ENCODE measurements at places on chromosomes 3 and 15. TPM values are rescaled to one million over a fixed set of nuclear protein-coding genes. Genes with fewer than 3 reads are reported as not detected.
A peak's percentile ranks its signal among the peaks of the same experiment; 100 is the strongest.

- no peaks in the 10 kb centered on the region for H3K27me3 ChIP-seq
- no peak overlapping the region for H3K4me3 ChIP-seq
- no peak for DNase-seq
- H3K27ac ChIP-seq = no peak overlapping the region
These were observed 30.4 kb downstream of the LSM3 start for GRCh38 chr3:14208977-14209394.

DNA sequence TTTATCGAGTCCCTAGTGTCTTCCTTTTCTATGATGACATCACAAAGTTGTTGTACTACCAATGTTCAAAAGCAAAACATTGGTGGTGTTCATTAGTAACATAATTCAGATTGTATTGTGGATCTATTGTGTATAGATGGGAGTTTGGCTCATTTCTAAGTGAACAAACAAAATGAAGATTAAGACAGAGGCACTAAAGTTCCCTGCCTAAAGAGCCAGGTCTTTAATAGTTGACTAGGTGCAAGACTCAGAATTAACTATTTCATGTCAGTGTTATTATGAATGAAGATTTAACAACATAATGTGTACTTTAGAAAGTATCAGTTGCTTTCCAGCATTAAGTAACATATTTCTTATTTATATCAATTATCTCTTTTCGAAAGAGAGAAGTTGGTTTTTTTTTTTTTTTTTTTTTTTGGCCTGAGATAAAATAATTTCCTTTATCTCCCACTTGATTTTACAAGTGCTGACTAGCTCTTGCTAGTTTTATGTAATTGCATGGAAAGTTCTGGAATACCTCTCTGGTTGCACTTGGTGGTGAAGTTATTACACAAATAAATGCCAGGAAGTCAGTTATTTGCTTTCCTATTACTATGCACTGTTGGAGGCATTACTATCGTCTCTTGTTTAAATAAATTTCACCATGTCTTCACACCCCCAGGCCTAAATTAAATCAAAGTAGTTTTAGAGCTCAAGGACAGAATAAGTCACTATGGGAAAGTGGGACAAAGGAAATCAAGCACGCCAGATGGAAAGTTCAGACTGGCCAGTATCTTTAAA is 48.7 kb downstream of the NAALADL2 start:
- DNase-seq = no peak
- no peaks in the 10 kb centered on the region for H3K4me1 ChIP-seq
- no peaks in the 10 kb centered on the region for H3K27me3 ChIP-seq
- no peaks in the 10 kb centered on the region for H3K36me3 ChIP-seq
- H3K4me3 ChIP-seq = no peak overlapping the region
- no peak overlapping the region for H3K27ac ChIP-seq

- no peak for DNase-seq
- no peaks in the 10 kb centered on the region for H3K36me3 ChIP-seq
- H3K4me3 ChIP-seq = no peak overlapping the region
- H3K4me1 ChIP-seq = no peaks in the 10 kb centered on the region
- no peak overlapping the region for H3K27ac ChIP-seq
These were observed 87.5 kb upstream of the ATP13A5 start for GRCh38 chr3:193465992-193466608.

GRCh38 chr15:92922418-92923002 is 22.4 kb downstream of the CHD2 start:
- peaks cover 36% of the 10 kb centered on the region for H3K36me3 ChIP-seq
- peak overlapping the region; percentile 52 for H3K27ac ChIP-seq
- no peak overlapping the region for H3K4me3 ChIP-seq

GRCh38 chr3:127288921-127289705 is 1.3 kb upstream of the PRR20G start:
- H3K27ac ChIP-seq = no peak overlapping the region
- no peaks in the 10 kb centered on the region for H3K27me3 ChIP-seq
- DNase-seq = peak; percentile 56
- no peak overlapping the region for H3K4me3 ChIP-seq
- H3K4me1 ChIP-seq = no peaks in the 10 kb centered on the region

GRCh38 chr3:110783541-110783940 is 288.1 kb upstream of the NECTIN3 start:
- DNase-seq = no peak
- H3K4me1 ChIP-seq = no peaks in the 10 kb centered on the region
- H3K27ac ChIP-seq = no peak overlapping the region
- no peaks in the 10 kb centered on the region for H3K27me3 ChIP-seq

- H3K4me1 ChIP-seq = no peaks in the 10 kb centered on the region
- H3K27ac ChIP-seq = no peak overlapping the region
- no peaks in the 10 kb centered on the region for H3K27me3 ChIP-seq
- no peak overlapping the region for H3K4me3 ChIP-seq
- no peak for DNase-seq
These were observed 221.2 kb upstream of the ALCAM start for GRCh38 chr3:105145511-105145910.

DNA sequence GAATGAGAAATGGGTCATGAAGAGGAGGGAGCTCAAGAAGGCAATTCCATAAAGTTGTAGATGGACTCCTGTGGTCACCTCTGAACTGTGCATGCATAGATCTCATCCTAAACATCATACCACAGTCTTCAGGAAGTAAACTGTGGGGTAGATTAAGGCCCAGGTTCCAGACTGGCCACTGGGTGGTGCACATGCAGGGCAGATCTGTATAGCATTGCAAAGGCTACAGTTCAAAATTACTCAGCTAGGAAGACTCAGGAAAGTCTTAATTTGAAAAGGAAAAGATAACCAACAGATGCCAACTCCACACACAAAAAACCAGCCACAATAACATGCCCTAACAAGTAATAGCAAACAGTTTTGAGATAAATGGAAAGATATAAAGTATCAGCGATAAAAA is 20.3 kb downstream of the KY start:
- no peaks in the 10 kb centered on the region for H3K36me3 ChIP-seq
- H3K4me1 ChIP-seq = no peaks in the 10 kb centered on the region
- DNase-seq = no peak
- H3K27me3 ChIP-seq = no peaks in the 10 kb centered on the region

DNA sequence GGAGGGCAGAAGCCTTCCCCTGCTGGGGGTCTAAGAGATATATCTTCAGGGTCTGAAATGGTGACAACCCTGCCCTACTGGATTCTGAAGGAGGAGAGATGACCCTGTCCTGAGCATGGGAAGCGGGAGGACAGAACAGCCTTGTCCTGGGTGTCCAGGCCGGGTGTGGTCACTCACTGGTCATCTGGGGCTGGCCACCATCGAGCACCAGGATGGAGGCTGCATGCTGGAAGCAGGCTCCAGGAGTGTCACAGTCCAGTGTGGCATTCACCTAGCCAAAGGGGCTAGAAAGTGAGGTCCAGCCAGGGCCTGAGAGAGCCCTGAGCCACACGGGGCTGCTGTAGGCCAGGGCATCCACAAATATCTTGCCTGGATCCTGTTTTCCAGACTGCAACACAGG is 5.2 kb downstream of the CDHR4 start:
- H3K27ac ChIP-seq = no peak overlapping the region
- no peaks in the 10 kb centered on the region for H3K4me1 ChIP-seq
- no peak overlapping the region for H3K4me3 ChIP-seq
- no peaks in the 10 kb centered on the region for H3K36me3 ChIP-seq

DNA sequence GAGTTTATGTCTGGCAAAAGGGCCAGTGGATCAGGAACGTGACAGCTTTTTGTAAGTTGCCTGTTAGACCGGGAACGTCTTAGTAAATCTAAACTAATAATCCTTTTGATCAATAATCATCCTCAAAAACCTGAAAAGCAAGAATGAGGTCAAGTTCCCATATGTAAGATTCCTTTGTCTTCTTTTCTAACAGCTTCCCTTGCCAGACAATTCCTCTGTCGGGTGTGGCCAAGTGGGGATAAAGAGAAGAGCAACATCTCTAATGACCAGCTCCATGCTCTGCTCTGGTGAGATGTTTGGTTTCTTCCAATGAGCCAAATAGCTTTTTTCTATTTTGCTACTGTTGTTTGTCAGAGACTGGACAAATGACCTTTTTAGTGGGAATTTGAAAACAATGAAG is 19.8 kb downstream of the FANCD2OS start:
- no peak for DNase-seq
- H3K4me3 ChIP-seq = no peak overlapping the region
- H3K27ac ChIP-seq = no peak overlapping the region

- no peaks in the 10 kb centered on the region for H3K4me1 ChIP-seq
- no peaks in the 10 kb centered on the region for H3K36me3 ChIP-seq
- no peak for DNase-seq
- H3K27ac ChIP-seq = no peak overlapping the region
- H3K27me3 ChIP-seq = no peaks in the 10 kb centered on the region
- H3K4me3 ChIP-seq = no peak overlapping the region
These were observed 218.1 kb downstream of the OSBPL10 start for GRCh38 chr3:31762888-31763351.

Gene TADA3
- 61.7 TPM for total RNA-seq

Gene TKT
- total RNA-seq = 1,229 TPM

Gene DALRD3
- total RNA-seq = 38.0 TPM

Gene SLC24A5
- total RNA-seq = not detected

Gene WDR72
- 1.9 TPM for total RNA-seq

Gene GNAT1
- not detected for total RNA-seq

Measured in GM23338 (cell line).